H1 (cell line): ENCODE measurements at places on chromosomes 6 and 20. TPM values are rescaled to one million over a fixed set of nuclear protein-coding genes. Genes with fewer than 3 reads are reported as not detected.
A peak's percentile ranks its signal among the peaks of the same experiment; 100 is the strongest.

SPATA25 gene
- 2.5 and 3.0 TPM in 2 replicates for total RNA-seq

TNF gene
- total RNA-seq, result not detected in 2 replicates

MBOAT1 gene
- 19.5 and 19.6 TPM in 2 replicates for total RNA-seq

- H3K27ac ChIP-seq, result no peak overlapping the region
- H3K4me1 ChIP-seq, result no peaks in the 10 kb centered on the region
- no peaks in the 10 kb centered on the region for H3K27me3 ChIP-seq
Observed at GRCh38 chr6:158018041-158018771, 36.5 kb downstream of the SYNJ2 start.

- no peak overlapping the region for H3K27ac ChIP-seq
- no peak for DNase-seq
- no peaks in the 10 kb centered on the region for H3K36me3 ChIP-seq
- no peaks in the 10 kb centered on the region for H3K27me3 ChIP-seq
- no peak overlapping the region for H3K4me3 ChIP-seq
Observed at GRCh38 chr20:24651171-24651975, 181.9 kb downstream of the SYNDIG1 start.

- peaks cover 10% of the 10 kb centered on the region for H3K4me1 ChIP-seq
- H3K4me3 ChIP-seq, result peak overlapping the region; percentile 52
- no peak for DNase-seq
- H3K36me3 ChIP-seq, result no peaks in the 10 kb centered on the region
Observed at GRCh38 chr20:2804041-2804828, 3.8 kb upstream of the CPXM1 start.
